ENCODE measurements at places on chromosomes 12 and 14.
A peak's percentile ranks its signal among the peaks of the same experiment; 100 is the strongest.

DNA sequence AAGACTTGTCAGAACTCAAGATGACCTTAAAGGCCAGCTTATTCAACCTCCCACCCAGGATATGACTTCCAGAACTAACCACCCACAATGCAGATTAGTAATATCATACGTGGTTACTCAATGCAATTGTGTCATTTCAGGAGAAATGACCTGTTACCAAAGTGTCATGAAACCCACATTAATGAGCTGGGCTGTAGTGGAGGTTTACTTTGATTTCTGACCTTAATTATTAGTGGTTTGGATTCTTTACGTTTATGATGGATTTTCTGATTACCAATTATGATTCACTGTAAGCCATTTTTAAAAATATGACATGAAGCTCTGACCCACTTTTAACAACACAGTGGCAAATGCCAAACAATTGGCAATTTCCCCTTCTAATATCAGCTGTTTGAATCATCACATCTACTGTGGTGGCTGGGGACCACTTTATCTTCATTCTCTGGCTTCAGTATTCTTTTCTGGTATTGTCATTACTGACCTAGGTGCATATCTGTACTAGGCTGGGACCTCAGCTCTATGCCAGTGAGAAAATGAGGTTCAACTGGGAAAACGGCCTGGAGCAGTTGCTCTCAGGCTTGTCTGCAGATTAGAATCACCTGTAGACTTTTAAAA lies 223.3 kb downstream of the RGS6 start:
- no peak for DNase-seq

GRCh38 chr12:107761502-107761904 lies 566 bp upstream of the PRDM4 start:
- DNase-seq: no peak

DNA sequence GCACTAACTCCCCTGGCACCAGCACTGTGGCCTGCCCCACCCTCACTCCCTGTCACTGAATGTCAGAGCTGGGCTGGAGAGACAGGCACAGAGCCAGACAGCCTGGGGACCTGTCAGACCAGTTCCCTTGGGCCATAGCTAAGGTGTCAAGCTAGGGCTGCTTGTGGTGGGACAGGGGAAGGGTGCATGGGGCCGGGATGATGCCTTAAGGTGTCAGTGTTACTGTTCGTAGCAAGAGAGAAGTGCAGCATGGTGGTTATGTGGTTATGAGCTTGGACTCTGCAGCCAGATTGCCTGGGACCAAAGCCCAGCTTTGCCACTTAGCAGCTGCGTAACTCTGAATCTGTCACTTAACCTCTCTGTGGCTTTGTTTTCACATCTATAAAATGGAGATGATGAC lies 3.8 kb downstream of the RAPGEF3 start:
- no peak for DNase-seq

DNA sequence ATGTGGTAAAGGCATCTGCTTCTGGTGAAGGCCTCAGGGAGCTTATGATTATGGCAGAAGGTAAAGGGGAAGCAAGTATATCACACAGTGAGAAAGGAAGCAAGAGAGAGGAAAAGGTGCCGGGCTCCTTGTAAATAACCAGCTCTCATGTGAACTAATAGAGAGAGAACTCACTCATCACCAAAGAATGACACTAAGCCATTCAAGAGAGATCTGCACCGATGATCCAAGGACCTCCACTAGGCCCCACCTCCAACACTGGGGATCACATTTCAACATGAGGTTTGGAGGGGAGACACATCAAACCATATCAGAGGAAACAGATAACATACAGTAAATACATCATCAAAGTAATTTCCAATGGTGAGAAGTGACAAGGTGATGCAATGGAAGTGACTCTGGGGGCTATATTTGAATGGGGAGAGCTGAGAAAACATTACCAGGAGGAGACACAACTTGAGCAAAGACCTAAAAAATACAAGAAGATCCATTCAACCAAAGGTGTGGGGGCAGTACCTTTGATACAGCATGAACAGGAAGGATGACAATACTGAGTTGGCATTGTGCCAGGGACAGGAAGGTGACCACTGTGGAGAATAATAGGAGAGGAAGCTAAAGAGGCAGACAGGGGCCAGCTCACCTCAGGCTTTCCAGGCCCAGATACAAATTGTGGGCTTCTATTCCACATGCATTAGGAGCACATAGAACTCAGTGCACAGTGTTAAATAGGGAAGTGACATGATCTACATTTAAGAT lies 134.4 kb upstream of the GRIP1 start:
- no peak for DNase-seq

- no peak for DNase-seq
Measured at GRCh38 chr14:31842899-31843298, 234.2 kb upstream of the ARHGAP5 start.

GRCh38 chr12:76762601-76762980 lies 1.3 kb upstream of the ZDHHC17 start:
- no peak for DNase-seq

DNA sequence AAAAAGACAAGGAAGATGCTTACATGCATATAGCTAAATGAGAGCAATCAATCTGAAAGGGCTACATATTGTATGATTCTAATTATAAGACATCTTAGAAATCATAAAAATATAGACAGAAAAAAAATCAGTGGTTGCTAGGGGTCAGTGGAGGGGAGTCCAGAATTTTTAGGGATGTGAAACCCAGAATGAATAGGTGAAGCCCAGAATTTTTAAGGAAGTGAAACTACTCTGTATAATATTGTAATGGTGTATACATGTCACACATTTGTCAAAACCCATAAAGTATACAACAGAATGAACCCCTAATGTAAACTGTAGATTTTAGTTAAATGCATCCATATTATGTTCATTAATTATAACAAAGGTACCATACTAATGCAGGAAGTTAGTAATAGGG lies 713.2 kb downstream of the FLRT2 start:
- no peak for DNase-seq

DNA sequence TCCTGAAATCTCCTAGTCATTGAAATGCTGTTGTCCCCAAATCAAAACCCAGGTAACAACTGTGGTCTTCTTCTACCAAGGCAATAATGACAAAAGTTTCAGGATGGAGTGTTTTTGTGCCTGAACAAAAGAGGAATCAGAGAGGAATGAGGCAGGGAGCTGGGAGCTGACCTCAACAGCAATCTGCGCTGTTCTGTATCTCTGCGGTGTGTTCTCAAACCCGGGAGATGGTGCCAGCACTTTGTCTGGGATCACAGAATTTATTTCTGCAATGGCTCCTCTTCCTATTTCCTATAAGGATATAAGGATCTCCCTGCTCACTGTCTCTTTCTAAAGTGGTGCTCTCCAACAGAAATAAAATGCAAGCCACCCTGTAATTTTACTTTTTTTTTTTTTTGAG lies 449 bp upstream of the GLT8D2 start:
- DNase-seq: no peak

- no peak for DNase-seq
Measured at GRCh38 chr14:39868949-39869348, 436.7 kb upstream of the FBXO33 start.

DNA sequence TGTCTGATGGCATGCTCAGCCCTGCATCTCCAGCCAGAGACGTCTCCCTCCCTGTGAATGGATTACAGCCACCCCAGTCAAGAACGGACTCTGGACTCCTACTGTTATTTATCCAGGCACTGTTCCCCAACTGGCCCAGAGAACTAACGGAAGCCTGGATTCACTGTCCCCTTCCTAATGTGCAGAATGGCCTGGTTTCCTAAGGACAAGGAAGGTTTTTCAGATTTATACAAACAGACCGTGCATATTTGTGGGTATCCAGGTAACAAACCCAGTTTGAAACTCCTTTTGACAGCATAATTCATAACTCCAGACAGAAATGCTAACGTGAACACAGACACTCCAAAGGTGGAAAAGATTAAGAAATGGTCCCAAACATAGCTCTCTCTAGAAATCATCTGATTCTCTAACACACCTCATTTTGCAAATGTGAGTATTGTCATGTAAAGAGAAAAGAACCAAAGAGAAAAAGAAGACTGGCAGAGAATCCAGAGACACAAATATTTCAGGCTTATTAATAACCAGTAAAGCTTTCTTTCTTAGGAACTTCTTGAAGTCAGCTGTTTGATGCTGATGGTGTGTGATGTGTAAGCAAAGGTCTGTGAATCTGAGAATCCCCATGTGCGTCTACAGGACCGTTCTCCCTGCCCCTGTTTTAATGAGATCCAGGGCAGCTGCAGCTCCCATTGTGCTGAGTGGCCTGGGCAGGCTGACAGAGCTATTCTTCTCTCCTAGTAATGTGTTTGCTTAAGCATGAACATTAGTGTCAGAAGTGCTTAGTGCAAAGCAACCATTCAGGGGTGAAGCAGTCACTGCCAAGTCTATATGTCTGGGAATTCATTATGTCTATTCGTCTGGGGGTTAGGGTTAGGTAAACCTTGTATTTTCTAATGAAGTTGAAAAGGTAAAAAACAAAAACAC lies 86.8 kb upstream of the HIF1A start:
- DNase-seq: no peak

GRCh38 chr12:96401076-96401871 lies 1.0 kb upstream of the CDK17 start:
- DNase-seq: peak; percentile 80

GRCh38 chr14:24376448-24377070 lies 8.6 kb downstream of the NFATC4 start:
- DNase-seq: no peak

DNA sequence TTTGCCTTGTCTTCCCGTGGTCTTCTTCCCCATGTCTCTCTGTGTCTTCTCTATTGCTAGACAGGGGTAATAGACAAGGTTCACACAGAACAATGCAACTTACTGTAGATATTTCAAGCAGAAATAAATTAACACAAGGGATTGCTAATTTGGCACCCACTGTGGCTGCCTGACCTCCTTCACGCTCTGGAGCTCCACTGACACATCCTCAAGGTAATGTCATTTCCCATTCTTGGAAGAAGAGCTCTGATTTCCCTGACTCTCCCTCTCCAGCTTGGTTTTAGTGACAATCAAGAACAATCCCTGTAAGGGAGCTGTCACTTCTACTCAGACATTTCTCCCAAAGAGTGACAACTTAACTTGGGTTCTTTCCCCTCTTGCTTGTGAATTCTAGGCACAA lies 105.4 kb upstream of the NAP1L1 start:
- no peak for DNase-seq

GRCh38 chr12:109387425-109388166 lies 39.9 kb downstream of the MYO1H start:
- no peak for DNase-seq

- no peak for DNase-seq
Measured at GRCh38 chr14:100032738-100033137, 32.5 kb upstream of the EVL start.

- DNase-seq: no peak
Measured at GRCh38 chr12:57899010-57899662, 42.2 kb upstream of the ATP23 start.

DNA sequence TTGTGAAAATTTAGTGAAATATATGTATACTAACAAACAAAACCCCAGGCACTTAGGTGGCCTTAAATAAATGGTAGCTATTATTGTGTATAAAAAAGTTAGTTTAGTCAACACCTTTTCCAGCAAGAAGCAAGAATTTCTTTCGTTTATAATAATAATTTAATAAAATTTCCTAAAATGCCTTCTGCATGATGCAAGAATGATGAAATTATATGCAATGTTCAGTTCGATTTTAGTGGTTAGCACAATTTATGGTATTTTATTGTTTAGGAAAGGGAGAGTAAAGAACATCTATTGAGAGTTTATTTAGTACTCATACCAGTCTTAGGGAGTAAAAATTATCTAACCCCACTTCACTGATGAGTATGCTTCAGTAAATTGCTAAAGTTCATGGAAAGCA lies 290.8 kb downstream of the APAF1 start:
- no peak for DNase-seq

DNA sequence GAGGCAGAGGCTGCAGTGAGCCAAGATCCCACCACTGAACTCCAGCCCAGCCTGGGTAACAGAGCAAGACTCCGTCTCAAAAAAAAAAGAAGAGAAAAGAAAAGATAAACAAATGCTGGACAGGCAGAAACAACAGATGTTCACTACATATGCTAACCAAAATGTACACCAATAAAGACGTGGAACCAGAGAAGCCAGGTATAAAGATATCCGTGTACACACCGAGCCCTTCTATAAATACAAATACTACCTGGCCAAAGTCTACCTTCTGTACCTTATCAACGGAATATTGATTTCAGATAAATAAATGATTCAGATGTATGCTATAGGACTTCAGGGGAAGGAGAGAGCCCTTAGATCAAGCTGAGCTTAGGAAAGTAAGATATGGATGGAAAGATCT lies 10.8 kb upstream of the KRT8 start:
- no peak for DNase-seq

- no peak for DNase-seq
Measured at GRCh38 chr12:76340680-76341435, 7.4 kb downstream of the BBS10 start.

- DNase-seq: no peak
Measured at GRCh38 chr14:51593397-51593796, 58.3 kb upstream of the FRMD6 start.

DNA sequence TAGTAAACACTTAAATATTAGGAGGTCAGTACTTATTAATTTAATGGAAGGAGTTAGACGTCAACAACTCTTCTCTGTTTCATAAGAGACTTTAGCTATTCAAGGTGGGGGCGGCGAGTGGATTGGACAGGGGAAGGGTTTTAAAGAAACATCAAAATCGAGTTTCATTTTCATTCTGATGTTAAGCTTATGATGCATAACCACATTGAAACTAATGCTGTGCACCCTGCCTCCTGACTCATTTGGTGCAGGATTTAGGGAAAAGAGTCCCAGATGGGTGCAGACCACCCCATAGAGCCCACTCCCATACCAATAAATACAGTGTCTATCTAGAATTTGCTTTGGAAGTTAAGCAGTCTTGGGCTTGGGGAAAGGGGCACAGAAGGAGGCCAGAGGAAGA lies 7.4 kb downstream of the ZBTB39 start:
- no peak for DNase-seq

DNA sequence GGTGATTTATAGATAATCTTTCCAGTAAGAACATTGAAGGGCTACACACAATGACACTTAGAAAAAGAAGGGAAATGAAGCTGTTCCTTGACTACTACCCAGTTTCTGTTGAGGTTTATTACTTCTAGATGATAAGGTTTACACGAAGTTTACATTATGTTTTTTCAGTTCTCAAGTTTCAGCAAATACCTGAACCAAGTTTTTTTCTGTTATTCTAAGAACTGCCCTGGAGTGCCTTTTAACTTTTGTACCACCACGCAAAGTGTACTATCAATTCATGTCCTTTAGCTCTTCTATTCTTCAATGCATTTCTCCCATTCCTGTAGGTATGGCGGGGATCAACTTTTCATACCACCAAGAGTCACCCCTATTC lies 5.8 kb downstream of the FBXL14 start:
- no peak for DNase-seq

- no peak for DNase-seq
Measured at GRCh38 chr14:104436047-104436591, 143.4 kb upstream of the C14orf180 start.

DNA sequence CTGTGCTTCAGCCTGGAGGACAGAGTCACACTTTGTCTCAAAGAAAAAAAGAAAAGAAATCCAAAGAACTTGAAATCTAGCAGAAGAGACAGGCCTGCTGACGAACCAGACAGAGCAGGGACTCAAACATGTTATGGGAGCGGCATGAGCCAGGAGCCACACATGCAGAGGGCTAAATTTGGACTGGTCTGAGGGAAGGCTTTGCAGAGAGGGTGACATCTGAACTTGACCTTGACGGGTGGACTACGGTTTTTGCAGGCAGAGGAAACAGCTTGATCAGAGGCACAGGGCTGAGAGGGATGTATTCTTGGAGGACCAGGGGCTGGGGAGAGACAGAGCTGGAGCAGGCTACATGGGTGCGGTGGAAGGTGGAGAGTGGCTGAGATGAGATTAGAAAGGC lies 20.5 kb upstream of the SLC24A4 start:
- DNase-seq: no peak
